ENCODE measurements at places on chromosomes 13 and 19. TPM values are rescaled to one million over a fixed set of nuclear protein-coding genes. Genes with fewer than 3 reads are reported as not detected.

CRB3 gene
- total RNA-seq = 36.5 TPM

GRCh38 chr13:84296401-84296800 lies 414.1 kb upstream of the SLITRK1 start:
- peaks cover 4% of the 10 kb centered on the region for H3K4me1 ChIP-seq
- no peak for DNase-seq
- H3K27ac ChIP-seq = no peak overlapping the region
- no peaks in the 10 kb centered on the region for H3K27me3 ChIP-seq
- H3K4me3 ChIP-seq = no peak overlapping the region

DNA sequence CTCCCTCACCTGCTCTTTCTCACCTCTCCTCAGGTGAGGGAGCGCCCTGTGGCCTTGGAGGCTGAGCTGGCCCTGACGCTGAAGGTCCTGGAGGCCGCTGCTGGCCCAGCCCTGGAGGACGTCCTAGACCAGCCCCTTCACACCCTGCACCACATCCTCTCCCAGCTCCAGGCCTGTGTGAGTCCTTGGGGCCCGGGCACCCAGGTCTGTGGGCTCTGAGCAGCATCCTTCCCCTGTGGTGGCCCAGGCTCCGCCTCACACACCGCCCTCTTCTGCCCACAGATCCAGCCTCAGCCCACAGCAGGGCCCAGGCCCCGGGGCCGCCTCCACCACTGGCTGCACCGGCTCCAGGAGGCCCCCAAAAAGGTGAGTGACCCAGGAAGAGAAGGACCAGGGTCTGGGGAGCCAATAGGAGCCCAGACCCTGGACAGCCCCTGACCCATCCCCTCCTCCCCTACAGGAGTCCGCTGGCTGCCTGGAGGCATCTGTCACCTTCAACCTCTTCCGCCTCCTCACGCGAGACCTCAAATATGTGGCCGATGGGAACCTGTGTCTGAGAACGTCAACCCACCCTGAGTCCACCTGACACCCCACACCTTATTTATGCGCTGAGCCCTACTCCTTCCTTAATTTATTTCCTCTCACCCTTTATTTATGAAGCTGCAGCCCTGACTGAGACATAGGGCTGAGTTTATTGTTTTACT lies 1.9 kb downstream of the IFNL1 start:
- no peaks in the 10 kb centered on the region for H3K36me3 ChIP-seq
- DNase-seq = no peak
- no peak overlapping the region for H3K4me3 ChIP-seq
- peaks cover 2% of the 10 kb centered on the region for H3K4me1 ChIP-seq

- H3K27ac ChIP-seq = peak overlapping the region; percentile 32
- no peak for DNase-seq
- no peaks in the 10 kb centered on the region for H3K36me3 ChIP-seq
- H3K27me3 ChIP-seq = no peaks in the 10 kb centered on the region
- peaks cover 13% of the 10 kb centered on the region for H3K4me1 ChIP-seq
These were observed 64.5 kb downstream of the ABCC4 start for GRCh38 chr13:95236774-95237173.

GRCh38 chr13:80363890-80364503 lies 23.1 kb upstream of the SPRY2 start:
- H3K27ac ChIP-seq = no peak overlapping the region
- no peak for DNase-seq
- no peaks in the 10 kb centered on the region for H3K36me3 ChIP-seq
- H3K4me3 ChIP-seq = no peak overlapping the region
- no peaks in the 10 kb centered on the region for H3K27me3 ChIP-seq
- peaks cover 40% of the 10 kb centered on the region for H3K4me1 ChIP-seq

GRCh38 chr13:96546463-96546862 lies 447.8 kb downstream of the OXGR1 start:
- no peak overlapping the region for H3K4me3 ChIP-seq
- H3K27me3 ChIP-seq = no peaks in the 10 kb centered on the region
- no peaks in the 10 kb centered on the region for H3K36me3 ChIP-seq
- no peak for DNase-seq
- no peak overlapping the region for H3K27ac ChIP-seq

DNA sequence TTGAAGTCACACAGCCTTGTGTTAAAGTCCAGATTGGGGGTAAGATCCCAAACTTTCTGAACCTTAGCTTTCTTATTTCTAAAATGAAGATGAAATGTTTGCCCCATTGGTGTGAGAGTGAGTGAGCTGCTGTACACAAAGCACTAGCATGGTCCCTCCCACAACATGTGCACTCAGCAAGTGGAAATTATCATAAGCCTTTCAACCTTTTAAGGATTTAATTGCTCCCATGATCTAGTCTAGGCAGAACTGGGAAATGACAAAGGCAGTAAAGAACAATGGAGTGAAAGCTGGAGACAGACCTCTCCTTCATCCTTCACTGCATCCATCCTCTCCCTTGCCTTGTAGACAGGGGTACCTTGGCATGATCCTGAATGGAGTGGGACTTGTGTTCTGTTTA lies 76.0 kb upstream of the GPR12 start:
- H3K36me3 ChIP-seq = no peaks in the 10 kb centered on the region
- no peak for DNase-seq
- H3K4me1 ChIP-seq = peaks cover 21% of the 10 kb centered on the region
- H3K4me3 ChIP-seq = no peak overlapping the region

- H3K27ac ChIP-seq = no peak overlapping the region
- H3K4me3 ChIP-seq = peak overlapping the region; percentile 88
- peaks cover 45% of the 10 kb centered on the region for H3K4me1 ChIP-seq
- DNase-seq = no peak
These were observed 1.3 kb downstream of the FARP1 start for GRCh38 chr13:98144027-98144741.

VAV1 gene
- 0.73 TPM for total RNA-seq

- no peak overlapping the region for H3K4me3 ChIP-seq
- no peak for DNase-seq
- peaks cover 18% of the 10 kb centered on the region for H3K4me1 ChIP-seq
These were observed 117.3 kb downstream of the RAB20 start for GRCh38 chr13:110444226-110444653.

GRCh38 chr13:110306960-110307766 lies at the start of the genes COL4A1 and COL4A2:
TSS of gene COL4A1 (minus strand) at chr13:110307157. CDS start at chr13:110307027, 130 bp downstream.
TSS of gene COL4A2 (plus strand) at chr13:110307284. CDS start at chr13:110307904, 620 bp downstream.
- peaks cover 34% of the 10 kb centered on the region for H3K4me1 ChIP-seq
- peak; percentile 76 for DNase-seq
- no peaks in the 10 kb centered on the region for H3K36me3 ChIP-seq

- no peak overlapping the region for H3K4me3 ChIP-seq
- no peak for DNase-seq
- no peak overlapping the region for H3K27ac ChIP-seq
- H3K36me3 ChIP-seq = no peaks in the 10 kb centered on the region
These were observed 1581.5 kb upstream of the PCDH20 start for GRCh38 chr13:62997038-62997599.

DNA sequence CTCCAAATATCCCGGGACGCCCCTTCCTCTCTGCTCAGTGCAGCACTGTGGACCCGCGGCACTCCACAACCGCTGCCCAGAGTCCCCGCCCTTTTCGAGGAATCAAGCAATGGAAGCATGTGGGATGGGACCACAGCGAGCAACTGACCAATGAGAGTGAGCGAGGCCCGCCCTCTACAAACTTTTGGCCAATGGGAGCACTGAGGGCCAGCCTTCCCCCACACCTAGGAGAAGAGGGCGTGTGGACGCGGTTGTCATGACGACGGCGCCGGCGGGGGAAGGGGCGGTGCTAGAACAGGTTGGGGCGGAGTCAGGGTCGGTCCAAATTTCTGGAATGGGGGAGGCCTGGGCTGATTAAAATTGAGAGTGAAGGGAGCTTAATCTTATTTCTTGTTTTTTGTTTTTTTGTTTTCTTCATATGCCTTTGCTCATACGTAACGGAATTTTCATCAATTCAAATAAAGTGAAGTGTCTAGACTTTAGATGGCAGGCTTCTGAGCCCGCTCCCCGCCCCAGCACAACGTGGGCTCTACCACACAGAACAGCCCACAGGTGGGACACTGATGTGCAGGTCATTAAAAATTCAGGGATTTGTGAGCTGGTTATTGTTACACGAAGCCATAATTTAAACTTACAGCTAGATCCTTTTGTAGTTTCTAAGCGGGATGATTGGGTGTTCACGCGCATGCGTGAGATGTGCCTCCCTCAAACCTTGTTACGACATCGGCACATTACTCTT lies at the start of gene DNAAF3:
TSS of gene DNAAF3 (minus strand) at position 84 of the 739 bp plus-strand sequence. CDS start 200 bp downstream, outside the sequence.
- peak within 1 kb of the TSS; percentile 94 for H3K27ac ChIP-seq
- peaks cover 8% of the 10 kb centered on the region for H3K4me1 ChIP-seq
- H3K27me3 ChIP-seq = peaks cover 71% of the 10 kb centered on the region
- peak; percentile 98 for DNase-seq

- H3K36me3 ChIP-seq = no peaks in the 10 kb centered on the region
- no peaks in the 10 kb centered on the region for H3K27me3 ChIP-seq
- no peak for DNase-seq
- peaks cover 2% of the 10 kb centered on the region for H3K4me1 ChIP-seq
These were observed 127.3 kb upstream of the EDNRB start for GRCh38 chr13:78045916-78046315.

DNA sequence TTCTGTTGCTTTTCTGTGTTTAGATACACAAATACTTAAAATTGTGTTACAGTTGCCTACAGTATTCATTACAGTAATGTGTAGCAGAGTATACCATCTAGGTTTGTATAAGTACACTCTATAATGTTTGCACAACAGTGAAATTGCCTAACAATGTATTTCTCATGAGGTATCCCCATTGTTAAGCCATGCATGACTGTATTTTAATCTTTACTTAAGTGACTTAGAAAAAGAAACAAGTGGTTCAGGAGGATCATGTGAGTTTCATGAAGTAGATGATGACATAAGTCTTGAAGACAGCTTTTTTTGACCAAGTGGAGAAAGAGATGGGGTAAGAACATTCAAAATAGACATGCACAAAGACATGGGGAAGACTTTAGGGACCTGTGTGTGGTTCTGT lies 8.4 kb upstream of the KCTD4 start:
- H3K4me1 ChIP-seq = peaks cover 7% of the 10 kb centered on the region
- H3K4me3 ChIP-seq = no peak overlapping the region

ZNF540 gene
- total RNA-seq = 0.07 TPM

DNA sequence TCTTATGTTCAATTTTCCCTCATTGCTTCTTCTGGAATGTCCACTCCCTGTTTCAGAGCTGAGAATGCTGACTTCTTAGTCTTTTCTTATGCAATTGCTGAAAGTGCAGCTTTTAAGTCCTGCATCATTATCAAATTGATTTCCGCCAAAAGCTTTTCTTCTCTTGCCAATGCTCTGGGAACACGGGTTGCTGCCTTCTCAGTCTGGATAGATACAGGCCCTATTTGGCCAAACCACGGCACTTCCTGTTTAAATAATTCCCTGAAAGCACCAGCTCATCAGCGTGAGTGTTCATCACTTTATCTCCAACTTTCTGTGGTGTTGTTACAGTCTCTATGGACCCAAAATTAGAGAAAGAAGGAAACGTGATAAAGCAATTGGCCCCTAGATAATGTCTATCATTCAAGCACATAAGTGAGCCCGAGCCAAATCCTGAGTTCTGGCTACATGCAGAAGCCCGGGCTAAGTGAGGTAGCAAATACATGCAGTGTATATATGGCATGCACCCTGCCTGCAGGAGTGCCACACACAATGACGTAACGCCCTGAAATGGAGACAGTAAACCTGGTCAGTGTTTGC lies 85.7 kb downstream of the CYSLTR2 start:
- no peak for DNase-seq
- no peak overlapping the region for H3K27ac ChIP-seq
- H3K4me3 ChIP-seq = no peak overlapping the region
- peaks cover 29% of the 10 kb centered on the region for H3K4me1 ChIP-seq
- H3K27me3 ChIP-seq = no peaks in the 10 kb centered on the region
- H3K36me3 ChIP-seq = no peaks in the 10 kb centered on the region

NKG7 gene
- 0.53 TPM for total RNA-seq

DNA sequence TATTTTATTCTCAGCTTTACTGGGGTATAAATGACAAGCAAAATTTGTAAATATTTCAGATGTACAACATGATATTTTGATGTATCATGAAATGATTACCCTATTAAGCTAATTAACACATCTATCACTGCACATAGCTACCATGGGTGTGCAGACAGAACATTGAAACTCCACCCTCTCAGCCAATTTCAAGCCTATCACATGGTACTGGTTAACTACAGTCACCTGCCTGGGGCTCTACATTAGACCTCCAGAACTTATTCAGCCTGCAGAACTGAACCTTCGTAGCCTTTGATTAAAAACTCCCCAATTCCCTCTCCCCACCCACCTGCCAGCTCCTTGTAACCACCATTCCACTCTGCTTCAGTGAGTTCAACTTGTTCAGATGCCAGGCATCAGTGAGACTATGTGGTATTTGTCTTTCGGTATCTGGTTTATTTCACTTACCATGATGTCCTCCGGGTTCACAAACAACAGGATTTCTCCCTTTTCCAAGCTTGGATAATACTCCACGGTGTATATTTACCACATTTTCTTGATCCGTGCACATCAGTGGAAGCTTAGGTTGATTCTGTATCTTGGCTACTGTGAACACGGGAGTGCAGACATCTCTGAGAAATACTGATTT lies 19.2 kb downstream of the RAB20 start:
- H3K36me3 ChIP-seq = peaks cover 27% of the 10 kb centered on the region
- H3K27ac ChIP-seq = no peak overlapping the region
- H3K4me3 ChIP-seq = no peak overlapping the region
- no peak for DNase-seq

- peaks cover 21% of the 10 kb centered on the region for H3K4me1 ChIP-seq
- no peaks in the 10 kb centered on the region for H3K36me3 ChIP-seq
- no peak for DNase-seq
- H3K27me3 ChIP-seq = peaks cover 11% of the 10 kb centered on the region
- no peak overlapping the region for H3K4me3 ChIP-seq
- H3K27ac ChIP-seq = no peak overlapping the region
These were observed 44.0 kb downstream of the CCDC70 start for GRCh38 chr13:51905787-51906186.

- H3K36me3 ChIP-seq = no peaks in the 10 kb centered on the region
- DNase-seq = no peak
- peaks cover 4% of the 10 kb centered on the region for H3K4me1 ChIP-seq
- no peak overlapping the region for H3K4me3 ChIP-seq
- H3K27ac ChIP-seq = no peak overlapping the region
These were observed 191.5 kb upstream of the IPO5 start for GRCh38 chr13:97761796-97762540.

- H3K36me3 ChIP-seq = no peaks in the 10 kb centered on the region
- no peak overlapping the region for H3K4me3 ChIP-seq
- H3K27me3 ChIP-seq = no peaks in the 10 kb centered on the region
- peaks cover 16% of the 10 kb centered on the region for H3K4me1 ChIP-seq
- no peak for DNase-seq
- no peak overlapping the region for H3K27ac ChIP-seq
These were observed 351.4 kb downstream of the KCNRG start for GRCh38 chr13:50366488-50367174.

GRCh38 chr19:52889931-52890330 lies 7.5 kb downstream of the ZNF320 start:
- no peaks in the 10 kb centered on the region for H3K27me3 ChIP-seq
- no peak overlapping the region for H3K4me3 ChIP-seq
- DNase-seq = no peak
- H3K4me1 ChIP-seq = peaks cover 20% of the 10 kb centered on the region
- H3K36me3 ChIP-seq = peaks cover 64% of the 10 kb centered on the region
- H3K27ac ChIP-seq = peak overlapping the region; percentile 29

- H3K4me3 ChIP-seq = peak overlapping the region; percentile 80
- no peak overlapping the region for H3K27ac ChIP-seq
- DNase-seq = no peak
- H3K4me1 ChIP-seq = peaks cover 13% of the 10 kb centered on the region
These were observed 132.8 kb upstream of the MYO16 start for GRCh38 chr13:108496362-108497210.

- no peaks in the 10 kb centered on the region for H3K36me3 ChIP-seq
- DNase-seq = no peak
These were observed 2.9 kb downstream of the ABCC4 start for GRCh38 chr13:95298169-95298965.

ZNF729 gene
- not detected for total RNA-seq

Data from WTC11 (cell line).